ENCODE measurements at places on chromosomes 12 and 14.

GRCh38 chr12:111643427-111643826, 42.3 kb downstream of the BRAP start:
- no peak for DNase-seq

- DNase-seq = no peak
Measured at GRCh38 chr14:73833530-73834260, 17.9 kb upstream of the PTGR2 start.

- DNase-seq = no peak
Measured at GRCh38 chr12:3313675-3314663, 177.0 kb upstream of the PRMT8 start.

GRCh38 chr12:12934556-12934955, 17.4 kb downstream of the GPRC5D start:
- no peak for DNase-seq

DNA sequence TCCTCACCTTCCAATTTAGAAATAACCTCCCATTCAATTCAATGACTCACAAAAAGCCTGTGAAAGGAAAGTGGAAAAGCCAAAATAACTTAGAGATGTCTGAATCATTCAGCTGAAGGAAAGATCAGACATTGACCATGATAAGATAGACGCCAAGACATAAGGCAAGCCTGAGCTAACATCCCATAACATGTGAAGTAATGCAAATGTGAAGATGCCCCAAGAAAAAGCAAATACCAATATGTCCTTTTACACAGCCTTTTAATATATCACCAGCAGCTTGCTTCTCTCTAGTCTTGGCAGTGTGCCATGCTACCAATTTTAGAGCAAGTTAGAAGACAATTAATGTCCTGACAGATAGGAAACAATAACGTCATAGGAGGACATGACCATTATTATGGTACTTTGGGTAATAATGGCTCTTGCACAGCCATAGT, 2.4 kb upstream of the NUMB start:
- no peak for DNase-seq

DNA sequence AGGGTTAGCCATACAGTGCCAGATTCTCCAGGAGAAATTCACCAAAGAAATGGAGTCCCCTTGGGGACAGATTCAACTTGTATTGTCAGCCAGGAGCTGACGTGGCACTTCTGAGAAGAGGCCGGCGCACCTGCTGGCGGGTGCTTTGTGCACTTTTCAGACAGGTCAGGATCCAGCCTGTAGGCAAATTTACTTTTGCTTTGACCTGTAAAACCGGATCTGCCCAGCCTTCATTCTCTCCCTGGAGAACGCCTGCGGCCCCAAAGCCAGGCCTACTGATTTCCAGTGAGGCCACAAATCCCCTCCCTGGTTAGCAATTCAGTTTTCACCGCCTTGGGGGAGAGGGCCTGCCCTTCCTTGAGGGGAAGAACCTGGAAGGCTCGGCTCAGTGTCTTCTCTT, 17.4 kb downstream of the P2RX4 start:
- no peak for DNase-seq

DNA sequence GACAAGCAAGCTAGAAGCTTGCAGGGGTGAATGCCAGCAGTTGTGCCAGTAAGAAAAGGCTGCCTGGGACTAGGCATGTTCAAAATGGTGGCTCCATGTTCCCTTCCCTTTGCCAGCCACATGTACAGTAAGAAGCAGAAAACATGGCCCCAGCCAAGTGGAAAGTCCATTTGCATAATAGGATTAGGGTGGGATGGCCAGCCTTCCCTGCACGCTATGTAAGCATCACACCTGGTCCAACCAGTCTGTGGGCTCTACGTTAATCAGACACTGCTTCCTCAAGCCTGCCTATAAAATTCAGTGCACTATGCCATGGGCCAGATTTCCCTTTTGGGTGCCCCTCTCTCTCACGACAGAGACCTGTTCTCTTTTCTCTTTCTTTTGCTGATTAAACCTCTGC, 288.4 kb downstream of the GXYLT1 start:
- no peak for DNase-seq

DNA sequence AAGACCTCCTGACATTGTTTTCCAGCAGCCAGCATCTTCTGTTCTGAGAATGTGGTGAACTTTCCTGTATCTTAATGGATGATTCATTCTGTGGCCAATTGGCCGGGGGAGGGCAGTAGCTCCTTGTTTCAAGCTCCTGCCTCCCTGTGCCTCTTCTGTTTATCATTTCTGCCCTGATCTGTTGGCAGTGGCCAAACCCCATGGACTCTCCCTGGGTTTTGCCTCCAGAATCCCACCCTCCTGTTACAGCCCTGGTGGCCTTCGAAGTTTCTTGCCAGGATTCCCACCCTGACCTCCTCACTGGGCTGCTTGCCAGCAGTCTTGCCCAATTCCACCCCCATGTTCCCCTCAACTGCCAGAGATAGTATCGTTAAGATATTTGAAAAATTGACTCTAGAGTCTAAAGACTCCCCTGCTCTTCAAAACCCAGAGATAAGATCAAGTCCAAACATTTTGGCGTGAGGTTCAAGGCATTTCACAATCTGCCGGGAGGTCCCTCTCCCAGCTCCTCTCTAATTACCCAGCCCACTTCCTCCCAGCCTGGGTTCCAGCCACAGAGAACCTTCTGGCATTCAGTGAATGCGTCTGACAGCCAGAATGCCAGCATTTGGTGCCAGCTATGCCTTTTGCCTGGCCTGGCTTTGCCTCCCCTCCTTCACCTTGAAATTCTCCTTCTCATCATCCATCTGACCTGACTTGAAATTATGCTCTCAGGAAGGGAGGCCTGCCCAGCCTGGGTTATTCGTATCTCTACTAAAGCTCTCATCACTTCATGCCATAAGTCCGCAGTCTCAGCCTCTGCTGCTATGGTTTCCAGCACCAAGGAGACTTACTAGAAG, 37.7 kb upstream of the TXNRD1 start:
- DNase-seq = no peak

DNA sequence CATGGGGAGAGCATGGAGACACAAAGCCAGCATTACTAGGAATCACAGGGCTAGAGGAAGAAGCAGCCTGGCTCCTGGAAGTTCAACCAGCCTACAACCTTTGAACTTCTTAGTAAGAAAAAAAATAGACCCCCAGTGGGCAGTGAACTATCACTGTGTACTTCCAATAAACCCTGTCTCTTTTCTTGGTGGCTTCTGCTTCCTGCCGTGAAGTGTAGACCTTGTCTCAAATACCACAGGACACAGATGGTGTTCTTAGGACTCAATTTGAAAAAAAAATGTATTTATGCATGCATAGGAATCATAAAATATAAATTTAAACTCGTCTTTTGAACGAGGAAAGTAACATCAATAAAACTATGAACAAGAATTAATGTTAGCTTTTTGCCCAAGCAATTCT, 3.6 kb upstream of the PTGER2 start:
- DNase-seq = no peak

- DNase-seq = no peak
Measured at GRCh38 chr14:37589715-37590427, 5.2 kb downstream of the FOXA1 start.

- no peak for DNase-seq
Measured at GRCh38 chr14:100199240-100199860, 39.6 kb upstream of the YY1 start.

- DNase-seq = no peak
Measured at GRCh38 chr14:37592482-37593408, 2.3 kb downstream of the FOXA1 start.

- no peak for DNase-seq
Measured at GRCh38 chr14:100081997-100082625, 16.9 kb downstream of the EVL start.

- DNase-seq = no peak
Measured at GRCh38 chr14:55389330-55389729, 22.3 kb downstream of the ATG14 start.

GRCh38 chr14:85529803-85530574, at the start of gene FLRT2:
FLRT2 (plus strand) TSS chr14:85530144; CDS start chr14:85621515, 91,371 bp downstream.
- DNase-seq = no peak

GRCh38 chr12:29110506-29111442, 38.3 kb upstream of the FAR2 start:
- DNase-seq = no peak

GRCh38 chr12:82838131-82838551, 151.4 kb downstream of the TMTC2 start:
- DNase-seq = no peak

GRCh38 chr12:131671871-131672270, 39.0 kb upstream of the SFSWAP start:
- DNase-seq = no peak

DNA sequence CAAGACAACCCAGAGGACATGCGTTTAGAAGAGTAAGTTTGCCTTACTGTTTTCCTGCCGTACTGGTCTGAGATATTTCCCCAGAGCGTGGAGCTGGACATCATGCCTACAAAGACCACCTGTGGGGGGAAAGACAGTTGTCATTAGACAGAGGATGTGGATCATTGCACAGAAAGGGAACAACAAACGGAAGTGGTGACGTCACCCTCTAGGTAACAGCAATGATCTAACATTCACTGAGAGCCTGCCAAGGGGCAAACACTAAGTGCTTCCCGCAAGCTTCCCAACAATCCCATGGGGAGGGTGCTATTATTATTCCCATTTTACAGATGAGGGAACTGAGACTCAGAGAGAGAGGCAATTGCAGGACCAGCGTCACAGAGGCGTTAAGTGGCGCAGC, 48.5 kb downstream of the SVOP start:
- no peak for DNase-seq

- no peak for DNase-seq
Measured at GRCh38 chr12:9784816-9785215, 24.1 kb upstream of the CD69 start.

- no peak for DNase-seq
Measured at GRCh38 chr12:88419794-88420193, 160.5 kb downstream of the KITLG start.

DNA sequence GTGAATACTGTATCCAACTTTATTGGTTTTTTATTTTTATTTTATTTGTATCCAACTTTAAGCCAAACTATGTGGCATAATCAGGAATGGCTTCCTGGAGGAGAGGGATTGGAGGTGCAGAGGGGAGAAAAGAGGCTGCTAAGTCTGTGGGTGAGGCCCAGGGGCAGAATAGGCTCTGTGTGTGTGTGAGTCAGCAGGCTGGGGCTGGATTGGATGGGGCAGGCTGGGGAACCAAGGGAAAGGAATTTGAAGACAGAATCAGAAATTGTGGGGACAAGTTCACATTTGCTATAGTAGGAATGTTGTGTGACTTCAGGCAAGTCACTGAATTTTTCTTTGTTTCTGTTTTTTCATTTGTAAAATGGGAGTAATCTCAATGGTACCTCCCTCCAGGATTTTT, 12.8 kb upstream of the RILPL1 start:
- DNase-seq = no peak

DNA sequence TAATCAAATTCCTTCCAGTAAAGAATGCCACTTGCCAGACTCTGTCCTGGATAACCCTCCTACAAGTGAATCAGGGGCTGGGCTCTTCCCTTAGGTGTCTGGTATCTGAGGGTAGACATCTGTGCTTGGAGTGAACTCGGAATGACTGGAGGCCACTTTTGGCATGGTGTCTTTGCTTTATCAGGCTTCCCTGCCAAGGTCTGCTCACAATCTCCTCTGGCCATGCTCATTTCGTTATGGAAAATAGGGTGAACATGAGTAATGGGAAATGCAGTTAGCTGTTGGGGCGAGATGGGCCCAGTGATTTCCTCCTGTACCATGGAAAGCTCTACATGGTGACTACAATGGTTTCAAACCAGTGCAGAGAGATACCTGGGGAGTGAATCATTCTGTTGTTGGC, 212.9 kb downstream of the NRXN3 start:
- no peak for DNase-seq

- no peak for DNase-seq
Measured at GRCh38 chr12:114506651-114507050, 100.7 kb upstream of the TBX5 start.

DNA sequence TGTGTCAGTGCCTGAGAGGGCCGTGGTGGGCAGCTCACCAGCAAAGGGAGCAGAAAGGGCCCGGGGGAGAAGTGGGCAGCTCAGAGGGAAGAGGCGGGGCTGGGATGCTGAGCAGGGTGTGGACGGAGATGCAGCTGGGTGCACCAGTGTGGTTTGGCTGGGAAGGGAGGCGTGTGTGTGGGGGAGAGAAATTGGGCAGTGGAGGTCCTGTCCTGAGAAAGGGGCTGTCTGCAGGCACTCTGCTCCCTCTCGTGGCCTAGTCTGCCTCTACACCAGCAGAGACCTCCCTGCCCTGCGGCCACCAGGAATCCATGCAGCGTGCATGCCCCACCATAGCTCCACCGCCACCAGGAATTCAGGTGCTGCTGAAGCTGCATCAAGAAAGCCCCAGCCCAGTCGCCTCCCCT, 6.4 kb downstream of the TMEM121 start:
- DNase-seq = no peak

DNA sequence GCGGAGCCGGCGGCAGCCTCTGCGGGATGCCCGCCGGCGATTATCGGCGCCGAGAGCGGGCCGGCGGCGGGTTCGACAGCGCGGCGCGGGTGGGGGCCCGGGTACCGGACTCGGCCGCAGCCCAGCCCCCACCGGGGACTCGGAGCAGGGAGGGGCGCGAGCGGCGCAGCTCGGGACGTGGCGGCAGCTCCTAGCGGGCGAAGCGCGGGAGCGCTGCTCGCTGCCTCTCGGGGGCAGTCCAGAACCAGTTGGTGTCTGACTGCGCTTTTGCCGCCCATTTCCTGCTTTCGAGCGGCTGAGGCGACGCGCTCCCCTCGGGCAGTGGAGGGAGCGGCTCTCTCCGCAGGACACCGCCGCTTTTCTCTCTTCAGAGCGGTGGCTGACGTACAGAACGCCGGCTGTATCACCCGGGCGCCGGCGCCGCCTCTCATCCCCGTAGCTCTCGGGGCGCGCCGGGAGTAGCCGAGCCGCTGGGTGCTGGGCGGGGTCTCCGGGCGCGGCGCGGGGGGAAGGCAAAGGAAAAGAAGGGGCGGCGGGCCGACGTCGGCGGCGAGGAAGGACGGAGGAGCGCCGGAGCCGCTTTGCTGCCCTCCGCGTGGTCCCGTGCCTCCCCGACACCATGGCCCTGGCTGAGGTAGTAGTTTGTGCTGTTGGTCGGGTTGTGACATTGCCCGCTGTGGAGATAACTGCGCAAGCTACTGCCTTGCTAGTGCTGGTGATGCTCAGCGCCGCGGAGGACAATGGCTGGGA, 136.6 kb downstream of the MON2 start:
- DNase-seq = peak; percentile 59

GRCh38 chr14:23373041-23373440, 432 bp downstream of the IL25 start:
- no peak for DNase-seq
